NCI-H82 (cell line): ENCODE measurements at places on chromosomes 16 and 17.

DNA sequence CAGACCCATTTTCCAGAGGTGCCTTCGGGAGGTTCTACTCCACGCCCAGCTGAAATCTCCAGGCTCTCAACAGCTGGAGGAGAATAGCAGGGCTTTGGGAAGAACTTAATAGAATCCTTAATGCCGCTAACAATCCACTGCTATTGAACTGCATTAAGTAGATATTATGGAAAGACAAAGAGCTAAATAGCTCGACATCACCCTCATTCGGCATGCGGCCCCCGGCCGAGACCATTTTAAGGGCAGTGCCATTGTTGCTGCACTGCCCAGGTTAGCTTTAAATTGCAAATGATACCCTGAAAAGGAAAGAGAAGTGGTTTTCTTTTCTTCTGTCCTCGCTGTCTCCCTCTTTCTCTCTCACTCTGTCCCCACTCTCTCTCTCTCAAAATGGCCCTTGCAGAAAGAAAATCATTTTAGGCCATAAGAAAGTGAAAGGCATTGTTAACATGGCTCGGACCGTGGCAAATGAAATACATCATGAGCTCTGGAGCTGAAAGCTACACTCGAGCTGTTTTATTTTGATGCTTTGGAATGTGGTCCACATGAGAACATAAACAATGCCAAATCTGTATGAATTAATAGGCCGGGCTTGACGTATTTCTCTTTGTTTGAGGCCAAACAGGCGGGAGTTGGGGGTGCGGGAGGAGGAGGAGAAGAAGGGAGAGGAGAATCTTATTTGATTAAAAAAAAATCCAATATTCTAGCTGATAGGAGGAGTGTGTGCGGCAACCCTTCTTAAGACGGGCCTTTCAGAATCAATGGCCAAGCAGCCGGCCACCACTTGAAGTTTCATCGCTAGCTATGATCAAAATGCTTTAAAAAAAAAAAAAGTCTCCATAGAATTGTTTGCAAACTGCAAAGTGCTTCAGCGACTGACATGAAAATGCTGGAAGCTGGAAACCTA lies 298.8 kb upstream of the IRX3 start:
- no peak for DNase-seq

DNA sequence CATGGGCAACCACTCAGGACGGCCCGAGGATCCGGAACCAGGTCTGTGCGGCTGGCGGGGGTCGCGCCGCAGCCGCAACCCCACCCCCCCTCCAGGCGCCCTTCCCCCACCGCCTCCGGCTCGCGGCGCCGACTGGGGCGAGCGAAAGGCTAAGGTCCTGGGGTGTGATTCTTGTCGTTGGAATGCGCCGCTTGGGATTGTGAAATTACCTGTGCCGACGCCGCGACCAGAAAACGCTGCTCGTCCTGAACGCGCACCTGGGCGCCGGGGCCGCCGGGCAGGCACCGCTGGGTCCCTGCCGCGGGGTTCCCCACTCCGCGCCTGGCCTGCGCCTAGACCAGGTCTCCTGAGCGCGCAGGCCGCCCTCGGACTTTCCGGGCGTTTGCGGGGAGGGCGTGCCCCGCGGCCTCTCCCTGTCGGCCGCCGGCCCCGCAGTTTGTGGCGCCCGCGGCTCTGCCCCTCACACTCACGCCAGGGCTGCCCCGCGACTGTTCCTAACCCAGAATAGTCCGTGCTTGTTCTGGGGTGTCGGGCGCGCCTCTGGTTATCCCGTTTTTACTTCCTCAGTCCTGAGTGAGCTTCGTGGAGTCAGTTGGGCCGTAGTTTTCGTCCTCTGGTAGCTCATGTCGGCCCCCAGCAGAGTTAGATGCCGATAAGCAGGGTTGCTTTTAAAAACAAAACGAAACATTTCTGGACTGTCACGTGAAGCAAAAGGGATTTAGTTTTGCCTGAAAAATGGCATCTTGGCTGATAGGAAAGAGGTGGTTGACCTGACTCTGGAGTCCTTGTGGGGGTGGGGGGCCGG lies 147.2 kb downstream of the SPECC1 start:
- peak; percentile 66 for DNase-seq

- DNase-seq = peak; percentile 89
Measured at GRCh38 chr17:3913531-3914311, 2.5 kb downstream of the P2RX1 start.

DNA sequence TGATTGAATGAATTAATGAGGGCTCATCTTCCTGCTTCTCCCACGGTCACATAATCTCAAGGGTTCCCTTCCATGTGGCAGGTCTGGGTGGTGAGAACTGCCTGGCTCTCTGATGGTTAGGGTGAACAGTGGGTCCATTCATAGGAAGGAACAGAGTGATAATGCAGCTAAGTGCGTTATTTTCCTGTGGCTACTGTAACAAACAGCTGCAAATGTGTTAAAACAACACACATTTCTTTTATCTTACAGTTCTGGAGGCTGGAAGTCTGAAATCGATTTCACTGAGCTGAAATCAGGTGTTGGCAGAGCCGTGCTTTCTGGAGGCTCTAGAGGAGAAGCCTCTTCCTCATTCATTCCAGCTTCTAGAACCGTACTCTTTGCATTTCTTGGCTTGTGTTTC lies 95.3 kb downstream of the BMERB1 start:
- no peak for DNase-seq

- DNase-seq = no peak
Measured at GRCh38 chr16:90047714-90048346, 28.6 kb upstream of the DBNDD1 start.

GRCh38 chr17:11948789-11949188 lies 48.5 kb downstream of the ZNF18 start:
- no peak for DNase-seq

DNA sequence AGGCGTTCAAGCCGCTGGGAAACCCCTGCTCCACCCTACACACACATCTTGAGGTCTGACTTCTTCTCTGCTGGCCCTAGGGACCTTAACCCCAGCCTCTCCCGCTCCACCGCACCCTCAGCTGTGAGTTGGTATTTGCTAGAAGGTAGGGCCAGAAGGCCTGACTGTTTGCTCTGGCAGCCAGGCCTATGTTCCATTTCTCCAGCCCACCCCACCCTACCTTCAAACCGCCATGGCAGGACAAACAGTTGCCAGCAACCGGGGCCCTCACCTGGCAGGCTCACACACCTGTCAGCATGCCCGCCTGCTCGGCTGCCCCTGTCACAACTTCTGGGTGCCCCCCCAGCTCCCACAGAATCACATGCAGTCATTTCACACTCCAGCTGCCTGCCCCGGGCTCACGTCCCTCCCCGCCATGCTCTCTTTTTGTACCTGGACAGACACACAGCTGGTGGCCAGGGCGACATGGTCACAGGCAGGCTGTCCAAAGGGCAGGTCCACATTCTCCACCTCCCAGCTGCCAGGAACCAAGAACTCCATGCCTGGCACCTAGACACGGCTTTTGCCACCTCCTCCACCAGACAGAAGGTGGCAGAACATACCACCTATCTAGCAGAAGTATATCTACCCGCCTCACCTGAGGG lies 2.6 kb upstream of the ATP2A3 start:
- DNase-seq = no peak

DNA sequence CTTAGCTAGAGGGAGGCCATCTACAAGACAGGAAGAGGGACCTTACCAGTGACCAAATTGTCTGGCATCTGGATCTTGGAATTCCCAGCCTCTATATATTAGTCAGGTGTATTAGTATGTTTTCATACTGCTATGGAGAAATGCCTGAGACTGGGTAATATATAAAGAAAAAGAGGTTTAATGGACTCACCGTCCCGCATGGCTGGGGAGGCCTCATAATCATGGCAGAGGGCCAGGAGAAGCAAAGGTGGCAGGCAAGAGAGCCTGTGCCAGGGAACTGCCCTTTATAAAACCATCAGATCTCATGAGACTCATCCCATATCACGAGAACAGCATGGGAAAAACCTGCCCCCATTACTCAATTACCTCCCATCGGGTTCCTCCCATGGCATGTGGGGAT lies 500.2 kb downstream of the SHISA9 start:
- no peak for DNase-seq

DNA sequence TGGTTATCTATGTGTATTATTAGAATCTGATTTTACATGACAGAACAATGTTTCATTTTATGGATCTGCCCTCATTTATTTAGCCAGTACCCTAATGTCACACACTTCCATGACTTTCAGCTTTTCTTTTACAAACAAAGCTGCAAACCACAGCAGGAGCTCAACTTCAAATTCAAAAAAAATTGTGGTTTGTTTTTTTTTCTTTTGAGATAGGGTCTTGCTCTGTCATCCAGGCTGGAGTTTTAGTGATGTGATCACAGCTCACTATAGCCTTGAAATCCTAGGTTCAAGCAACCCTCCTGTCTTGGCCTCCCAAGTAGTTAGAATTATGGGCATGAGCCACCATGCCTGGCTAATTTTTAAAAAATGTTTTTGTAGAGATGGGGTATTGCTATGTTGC lies 8.2 kb upstream of the MPRIP start:
- no peak for DNase-seq

GRCh38 chr17:48996722-48997102 lies 473 bp upstream of the IGF2BP1 start:
- no peak for DNase-seq

DNA sequence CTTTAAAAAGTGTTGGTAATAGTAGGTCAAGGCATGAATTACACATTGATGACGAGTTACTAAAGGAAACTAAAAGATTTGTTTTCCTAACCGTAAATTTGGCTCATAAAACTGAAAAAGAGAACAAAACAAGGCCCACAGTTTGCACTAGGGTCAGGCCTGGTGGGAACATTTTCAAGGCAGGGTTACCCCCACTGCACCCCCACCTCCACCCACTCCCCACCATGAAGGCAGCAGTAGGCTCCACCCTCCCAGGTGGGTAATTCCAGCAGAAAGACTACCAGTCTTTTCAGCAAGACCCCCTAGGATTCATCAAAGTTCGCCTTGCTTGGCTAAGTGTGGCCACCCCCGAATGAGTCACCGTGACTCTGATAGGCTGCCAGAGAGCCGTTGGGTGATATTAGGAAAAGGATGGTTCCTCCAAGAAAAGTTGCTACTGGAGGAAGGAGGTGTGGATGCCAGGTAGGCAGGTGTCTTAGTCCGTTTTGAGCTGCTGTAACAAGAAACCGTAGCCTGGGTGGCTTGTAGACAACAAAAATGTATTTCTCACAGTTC lies 8.6 kb downstream of the DNAAF1 start:
- no peak for DNase-seq

GRCh38 chr17:61464843-61465180 lies 12.6 kb downstream of the TBX4 start:
- DNase-seq = no peak

- no peak for DNase-seq
Measured at GRCh38 chr17:81575836-81576235, 23.7 kb upstream of the FAAP100 start.

- no peak for DNase-seq
Measured at GRCh38 chr16:11481987-11482386, 104.7 kb downstream of the LITAF start.

DNA sequence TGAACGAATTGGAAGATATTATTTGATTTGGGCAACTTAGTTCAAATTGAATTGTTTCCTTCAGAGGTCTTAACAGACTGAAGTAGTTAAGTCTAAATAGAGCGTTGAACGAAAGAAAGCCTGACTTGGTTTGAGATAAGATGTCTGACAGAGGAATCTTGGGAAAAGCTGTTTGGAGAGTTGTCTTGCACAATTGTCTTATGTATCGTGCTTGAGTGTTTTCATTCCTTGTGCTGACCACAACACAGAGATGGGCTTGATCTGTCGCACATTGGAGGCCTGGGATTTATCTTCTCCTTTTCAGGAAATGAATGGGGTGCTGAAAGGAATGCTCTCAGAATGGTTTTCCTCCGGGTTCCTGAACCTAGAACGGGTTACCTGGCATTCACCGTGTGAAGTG lies 7.8 kb downstream of the MLYCD start:
- DNase-seq = no peak

GRCh38 chr17:41638941-41639340 lies 14.6 kb upstream of the KRT17 start:
- DNase-seq = no peak
